ENCODE measurements at places on chromosomes 6 and 20.

DNA sequence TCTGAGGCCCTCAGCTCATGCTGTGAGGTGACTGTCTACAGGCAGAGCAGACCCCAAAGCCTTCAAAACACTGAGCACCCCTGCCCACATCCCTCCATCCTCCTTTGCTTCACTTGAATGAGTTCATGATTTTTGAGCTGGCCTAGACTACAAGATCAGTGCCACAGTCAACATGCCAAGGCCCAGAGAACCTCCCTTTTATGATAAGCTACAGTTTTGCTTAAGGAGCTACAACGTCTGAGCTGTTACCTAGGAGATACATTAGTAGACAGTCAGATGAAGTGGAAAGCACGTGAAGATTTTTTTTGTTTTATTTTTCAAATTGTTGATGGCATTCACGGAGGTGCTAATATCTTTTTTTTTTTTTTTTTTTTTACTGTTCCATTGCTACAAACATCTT lies 139.0 kb downstream of the SOBP start:
- no peak for DNase-seq

DNA sequence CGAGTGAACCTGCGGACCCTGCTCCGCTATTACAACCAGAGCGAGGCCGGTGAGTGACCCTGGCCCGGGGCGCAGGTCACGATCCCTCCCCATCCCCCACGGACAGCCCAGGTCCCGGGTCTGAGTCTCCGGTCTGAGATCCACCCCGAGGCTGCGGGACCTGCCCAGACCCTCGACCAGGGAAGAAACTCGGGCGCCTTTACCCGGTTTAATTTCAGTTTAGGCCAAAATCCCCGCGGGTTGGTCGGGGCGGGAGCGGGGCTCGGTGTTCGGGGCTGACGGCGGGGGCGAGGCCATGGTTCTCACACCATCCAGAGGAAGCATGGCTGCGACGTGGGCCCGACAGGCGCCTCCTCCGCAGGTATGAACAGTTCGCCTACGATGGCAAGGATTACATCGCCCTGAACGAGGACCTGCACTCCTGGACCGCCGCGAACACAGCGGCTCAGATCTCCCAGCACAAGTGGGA lies 46.9 kb upstream of the TRIM26 start:
- no peak for DNase-seq

DNA sequence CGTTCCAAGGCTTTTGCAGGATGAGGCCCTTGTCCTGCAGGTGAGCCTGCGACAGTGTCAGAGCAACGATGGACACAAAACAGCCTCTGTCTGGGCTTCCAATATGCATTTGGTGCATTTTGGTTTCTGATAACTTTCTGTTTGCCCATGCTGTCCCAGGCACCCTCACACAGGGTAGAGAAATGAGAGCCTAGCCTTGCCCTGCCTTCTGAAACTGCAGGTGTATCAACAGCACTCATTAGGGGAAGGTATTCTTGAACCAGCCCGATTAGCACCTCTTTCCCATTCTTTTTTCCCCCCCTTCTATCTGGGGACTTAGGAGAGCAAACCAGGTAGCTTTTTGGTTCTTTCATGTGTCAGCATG lies 30.3 kb downstream of the CHMP4B start:
- no peak for DNase-seq

DNA sequence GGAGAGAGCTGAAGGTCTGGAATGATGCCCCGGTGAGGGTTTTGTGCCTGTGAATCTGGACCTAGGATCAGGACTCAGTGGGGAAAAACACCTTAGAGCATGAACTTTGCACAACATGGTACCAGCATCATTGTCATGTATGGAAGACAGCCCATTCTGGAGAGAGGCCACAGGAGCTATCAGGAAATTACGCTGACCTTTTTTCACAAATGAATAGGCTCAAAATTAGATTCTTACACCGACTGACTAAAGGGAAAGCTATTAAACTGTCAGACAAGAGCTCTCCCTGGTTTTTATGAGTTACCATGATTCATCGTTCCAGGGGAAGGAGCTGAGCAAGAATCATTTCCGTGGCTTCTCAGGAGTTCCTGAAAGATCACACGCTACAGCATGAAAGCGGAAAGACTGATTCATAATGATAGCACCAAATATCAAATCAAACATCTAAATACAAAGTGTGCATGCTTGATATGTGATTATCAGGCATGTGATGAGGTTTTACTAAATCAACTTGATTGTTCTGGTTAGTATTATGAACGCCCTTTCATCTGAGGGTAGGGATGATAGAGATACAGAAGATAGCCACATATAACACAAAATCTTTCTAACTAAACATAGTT lies 224.9 kb upstream of the SMLR1 start:
- no peak for DNase-seq

DNA sequence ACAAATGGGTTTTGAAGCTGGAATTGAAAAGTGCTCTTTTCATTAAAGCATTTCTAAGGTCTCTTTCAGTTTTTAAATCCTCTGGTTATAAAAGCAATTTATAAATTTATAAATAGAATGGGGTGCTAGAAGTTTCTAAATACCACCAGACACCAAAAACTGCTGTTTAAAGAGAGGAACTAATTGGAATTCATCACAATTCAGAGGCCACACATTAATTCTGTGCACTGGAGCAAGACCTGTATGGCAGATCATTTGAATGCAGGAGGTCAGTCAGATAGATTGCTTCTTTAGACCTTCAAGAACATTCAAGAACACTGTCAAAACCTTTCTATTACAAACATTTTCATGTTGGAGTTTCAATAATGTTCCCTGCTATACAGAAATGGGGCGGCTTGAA lies 55.1 kb downstream of the ALDH8A1 start:
- DNase-seq = no peak

DNA sequence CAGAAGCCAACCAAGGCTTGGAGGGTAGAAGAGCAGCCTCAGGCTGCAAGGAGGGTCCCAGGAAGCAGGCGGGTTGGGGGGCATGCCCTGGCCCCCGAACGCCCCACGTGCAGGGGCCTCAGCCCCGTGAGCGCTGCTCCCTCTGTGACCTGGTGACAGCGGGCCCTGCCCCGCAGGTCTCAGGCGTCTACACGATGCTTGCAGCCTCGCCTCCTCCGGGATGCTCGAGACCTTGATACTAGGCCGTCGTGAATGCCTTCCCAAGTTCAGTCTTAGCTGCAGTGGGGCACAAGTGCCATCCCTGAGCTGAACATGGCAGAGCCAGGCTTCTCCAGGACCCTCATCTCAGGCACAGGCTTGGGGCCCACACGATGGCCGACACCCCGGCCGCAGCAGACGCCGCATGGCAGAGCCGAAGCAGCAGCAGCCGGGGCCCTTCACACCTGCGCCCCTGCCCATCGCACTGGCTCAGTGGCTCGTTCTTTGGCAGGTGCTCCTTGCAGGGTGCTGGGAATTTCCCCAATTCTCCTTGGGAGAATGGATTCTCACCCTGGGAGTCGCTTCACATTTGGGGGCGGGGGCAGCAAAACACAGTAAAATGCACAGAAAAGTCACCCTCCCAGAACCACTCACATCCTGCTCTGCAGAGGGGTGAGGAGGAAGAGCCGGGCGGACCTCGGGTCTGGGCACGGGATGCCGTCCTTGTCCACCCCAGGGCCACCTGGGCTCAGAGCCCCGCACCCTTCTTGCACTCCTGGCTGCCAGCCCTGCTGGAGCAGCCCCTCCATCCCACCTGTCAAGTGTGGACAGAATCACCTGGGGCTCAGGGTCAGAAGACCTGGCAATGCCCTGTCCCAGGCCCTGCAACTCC lies 161.8 kb downstream of the DLL1 start:
- no peak for DNase-seq

DNA sequence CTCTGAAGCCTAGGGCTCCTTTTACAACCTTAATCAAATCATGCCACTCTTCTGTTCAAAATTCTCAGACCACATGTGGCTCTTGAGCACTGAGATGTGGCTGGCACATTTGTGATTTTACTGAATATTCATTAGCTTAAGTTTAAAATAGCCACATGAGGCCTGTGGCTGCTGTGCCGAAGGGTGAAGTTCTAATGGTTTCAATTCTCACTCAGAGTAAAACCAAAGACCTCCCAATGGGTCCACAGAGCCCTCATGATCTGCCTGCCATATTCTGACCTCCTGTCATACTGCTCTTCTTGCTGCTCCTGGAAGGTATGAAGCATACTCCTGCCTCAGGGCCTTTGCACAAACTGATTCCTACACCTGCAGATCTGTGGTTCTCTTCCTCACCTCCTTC lies 7.8 kb upstream of the CST3 start:
- no peak for DNase-seq

DNA sequence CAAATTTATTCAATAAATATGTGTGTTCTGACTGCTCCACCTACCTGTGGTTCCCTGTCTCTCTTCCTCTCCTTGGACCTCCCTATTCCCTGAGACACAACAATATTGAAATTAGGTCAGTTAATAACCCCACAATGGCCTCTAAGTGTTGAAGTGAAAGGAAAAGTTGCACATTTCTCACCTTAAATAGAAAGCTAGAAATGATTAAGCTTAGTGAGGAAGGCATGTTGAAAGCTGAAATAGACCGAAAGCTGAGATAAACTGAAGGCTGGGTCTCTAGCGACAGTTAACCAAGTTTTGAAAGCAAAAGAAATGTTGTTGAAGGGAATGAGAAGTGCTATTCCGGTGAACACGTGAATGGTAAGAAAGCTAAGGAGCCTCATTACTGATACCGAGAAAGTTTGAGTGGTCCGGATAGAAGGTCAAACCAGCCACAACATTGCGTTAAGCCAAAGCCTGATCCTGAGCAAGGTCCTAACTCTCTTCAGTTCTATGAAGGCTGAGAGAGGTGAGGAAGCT lies 34.1 kb downstream of the UST start:
- DNase-seq = no peak

GRCh38 chr20:10558635-10559187 lies 115.1 kb downstream of the JAG1 start:
- no peak for DNase-seq

DNA sequence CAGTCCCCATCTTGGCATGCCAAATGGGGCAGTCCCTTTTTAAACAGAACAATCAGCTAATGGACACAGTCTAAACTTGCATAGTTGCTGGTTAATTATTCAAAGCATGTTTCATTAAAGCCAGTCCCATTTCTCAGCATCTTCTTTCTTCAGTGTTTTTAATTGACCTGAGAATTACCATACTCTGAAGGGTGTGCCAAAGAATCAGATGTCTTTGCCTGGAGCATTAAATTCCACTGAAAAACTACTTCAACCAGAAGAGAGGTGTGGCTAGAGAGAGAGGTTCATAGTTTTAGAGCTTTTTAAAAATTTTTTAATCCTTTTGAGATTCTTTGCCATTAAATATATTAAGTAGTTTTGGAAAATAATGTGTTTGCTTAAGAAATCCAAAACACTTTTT lies 37.9 kb downstream of the SLC24A3 start:
- no peak for DNase-seq

- no peak for DNase-seq
Observed at GRCh38 chr6:104509355-104509754, 350.4 kb downstream of the HACE1 start.

DNA sequence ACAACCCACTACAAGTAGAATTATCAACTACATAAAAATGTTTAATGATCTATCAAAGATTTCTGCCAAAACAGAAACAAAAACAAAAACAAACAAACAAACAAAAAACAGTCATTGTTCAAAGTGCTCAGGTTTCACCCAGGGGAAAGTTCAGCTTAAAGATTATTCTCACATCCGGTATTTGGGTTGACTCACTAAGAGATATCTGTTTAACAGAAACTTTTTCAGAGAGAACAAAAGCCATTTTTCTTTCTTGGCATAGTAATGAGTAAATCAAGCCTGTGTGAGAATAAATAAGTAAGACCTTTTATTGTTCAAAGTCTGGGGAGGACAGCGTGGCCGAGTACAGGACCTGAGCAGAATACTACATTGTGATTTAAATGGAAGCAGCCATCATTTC lies 143.6 kb downstream of the RCAN2 start:
- no peak for DNase-seq

GRCh38 chr6:132520953-132521352 lies 8.0 kb upstream of the STX7 start:
- DNase-seq = no peak

GRCh38 chr6:2375443-2375842 lies 130.0 kb upstream of the GMDS start:
- DNase-seq = no peak

DNA sequence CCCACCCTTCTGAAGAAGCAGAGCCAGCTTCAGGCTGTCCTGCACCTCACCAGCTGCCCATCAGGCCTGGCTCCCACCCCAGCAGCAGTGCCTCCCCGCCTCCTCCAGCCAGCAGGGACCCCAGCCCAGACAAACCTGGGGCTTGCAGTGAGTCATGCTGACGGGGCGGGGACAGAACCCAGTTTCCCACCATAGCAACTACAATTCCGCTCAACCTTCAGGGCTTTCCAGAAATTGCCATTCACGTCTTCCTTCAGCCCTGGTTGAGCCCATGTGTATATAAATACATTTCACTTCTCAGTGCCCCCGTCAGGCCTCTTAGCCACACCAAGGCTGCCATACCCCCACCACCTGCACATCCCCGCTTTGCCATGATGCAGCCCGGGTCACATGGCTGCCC lies 4.4 kb downstream of the SPDEF start:
- DNase-seq = no peak

GRCh38 chr6:47292944-47293343 lies 16.8 kb downstream of the TNFRSF21 start:
- DNase-seq = no peak

GRCh38 chr20:19026121-19026878 lies 186.1 kb upstream of the SLC24A3 start:
- no peak for DNase-seq

GRCh38 chr6:166173281-166173951 lies 5.8 kb upstream of the TBXT start:
- no peak for DNase-seq

GRCh38 chr6:148379966-148380713 lies 37.5 kb downstream of the SASH1 start:
- no peak for DNase-seq

DNA sequence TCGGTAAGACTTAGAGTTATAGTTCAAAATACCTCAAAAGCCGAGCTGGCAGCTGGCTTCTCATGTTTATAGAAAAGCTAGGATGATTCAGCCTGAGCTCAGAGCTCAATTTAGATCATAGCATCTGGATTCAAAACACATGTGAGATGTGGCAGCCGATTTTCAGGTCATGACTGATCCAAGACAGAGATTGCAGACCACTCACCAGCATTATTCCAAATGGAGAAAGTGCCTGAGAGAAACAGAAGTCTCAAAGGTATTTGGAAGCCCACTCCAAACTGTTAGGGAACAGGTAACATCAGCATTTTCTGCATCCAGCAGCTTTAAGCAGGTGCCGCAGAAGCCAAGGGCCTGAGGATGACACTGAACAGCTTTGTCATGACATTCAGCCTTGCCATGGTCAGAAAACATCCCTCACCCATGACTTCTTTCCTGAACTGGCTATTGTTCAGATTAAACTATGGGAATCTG lies 102.2 kb downstream of the BACH2 start:
- DNase-seq = no peak

GRCh38 chr20:32943490-32944052 lies 60.7 kb downstream of the SUN5 start:
- no peak for DNase-seq

Measured in NCI-H187 treated with DMSO at 0.1 percent for 48 hours (cell line).